ENCODE measurements at places on chromosomes 2 and 18. TPM values are rescaled to one million over a fixed set of nuclear protein-coding genes. Genes with fewer than 3 reads are reported as not detected.

GRCh38 chr2:109324861-109325260, 195.9 kb downstream of the SH3RF3 start:
- DNase-seq, result peak; percentile 84

GRCh38 chr2:216555274-216555673, 56.6 kb downstream of the RPL37A start:
- DNase-seq, result no peak

DNA sequence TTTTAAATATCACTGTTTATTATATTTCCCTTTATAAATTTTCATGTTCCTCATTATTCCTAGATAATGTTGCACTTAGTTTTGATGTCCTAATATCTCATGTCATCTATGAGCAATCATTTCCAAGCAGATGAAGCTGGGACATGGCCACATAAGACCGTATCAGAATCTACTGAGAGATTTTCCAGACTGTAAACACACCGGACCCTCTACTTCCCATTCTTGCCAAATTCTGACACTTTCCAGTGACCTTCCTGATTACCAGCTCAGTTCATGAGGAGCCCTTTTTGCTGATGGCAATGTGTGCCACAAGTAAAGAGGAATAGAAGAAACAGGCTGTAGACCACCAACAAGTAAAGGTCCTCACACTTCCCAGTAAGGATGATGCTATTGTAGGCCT, 20.3 kb upstream of the PDE1A start:
- no peak for DNase-seq

- DNase-seq, result no peak
These were observed 217.2 kb upstream of the PKDCC start for GRCh38 chr2:41830600-41830999.

DNA sequence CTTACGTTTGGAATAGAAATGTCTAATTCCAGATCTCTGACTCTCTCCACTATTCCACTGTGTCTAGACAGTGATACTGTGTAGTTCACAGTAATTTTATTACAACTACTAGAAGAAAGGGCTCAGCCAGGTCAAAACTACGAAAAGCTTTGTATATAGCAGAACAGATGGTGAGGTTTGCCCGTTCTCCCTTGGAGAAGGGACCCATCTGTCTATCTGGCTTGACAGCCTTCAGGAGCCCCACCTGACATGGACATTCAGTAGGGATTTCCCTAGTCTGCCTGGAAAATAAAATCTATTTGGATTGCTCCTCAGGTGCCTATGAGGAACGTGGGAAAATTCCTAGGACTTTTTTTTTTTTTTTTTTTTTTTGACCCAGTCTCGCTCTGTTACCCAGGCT, 435.4 kb downstream of the NRXN1 start:
- DNase-seq, result no peak

GRCh38 chr2:134079373-134079772, 174.5 kb upstream of the MGAT5 start:
- DNase-seq, result no peak

Gene EGR4
- not detected for total RNA-seq

DNA sequence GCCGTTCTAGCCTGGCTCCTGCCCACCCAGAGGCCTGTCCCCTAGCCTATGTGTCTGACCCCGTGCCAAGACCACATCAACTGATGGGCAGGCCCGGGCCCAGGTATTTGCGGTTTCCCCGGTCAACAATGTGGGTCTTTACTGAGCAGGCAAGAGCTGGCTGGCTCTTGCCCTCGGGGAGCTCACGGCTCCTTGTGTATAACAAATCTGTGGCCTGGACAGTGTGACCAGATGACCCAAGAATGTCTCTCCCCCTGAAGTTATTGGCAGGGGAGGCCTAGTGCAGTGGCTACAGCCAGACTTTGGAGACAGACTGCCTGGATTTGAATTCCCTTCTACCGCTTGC, 179.6 kb downstream of the KLHL29 start:
- no peak for DNase-seq

- no peak for DNase-seq
These were observed 38.3 kb downstream of the SRSF7 start for GRCh38 chr2:38712871-38713270.

Gene ANKRD30B
- not detected for total RNA-seq

GRCh38 chr2:9232886-9233285, 26.3 kb downstream of the ASAP2 start:
- no peak for DNase-seq

Gene CDH19
- 10.8 TPM for total RNA-seq

- DNase-seq, result no peak
These were observed 40.2 kb downstream of the SLC14A1 start for GRCh38 chr18:45764000-45764686.
